ENCODE measurements at places on chromosomes 7 and 10.

GRCh38 chr10:329361-330099 lies 194.3 kb downstream of the ZMYND11 start:
- peak; percentile 31 for DNase-seq

GRCh38 chr10:63268149-63268797 lies 135.1 kb downstream of the NRBF2 start:
- no peak for DNase-seq

- no peak for DNase-seq
Measured at GRCh38 chr10:100803492-100803891, 58.1 kb downstream of the PAX2 start.

- no peak for DNase-seq
Measured at GRCh38 chr10:92972066-92972870, 88.3 kb upstream of the CYP26C1 start.

GRCh38 chr7:636396-636795 lies 90.1 kb upstream of the DNAAF5 start:
- no peak for DNase-seq

- no peak for DNase-seq
Measured at GRCh38 chr10:70355051-70356021, 27.1 kb downstream of the LRRC20 start.

- DNase-seq = no peak
Measured at GRCh38 chr7:489876-490275, 29.8 kb downstream of the PDGFA start.

DNA sequence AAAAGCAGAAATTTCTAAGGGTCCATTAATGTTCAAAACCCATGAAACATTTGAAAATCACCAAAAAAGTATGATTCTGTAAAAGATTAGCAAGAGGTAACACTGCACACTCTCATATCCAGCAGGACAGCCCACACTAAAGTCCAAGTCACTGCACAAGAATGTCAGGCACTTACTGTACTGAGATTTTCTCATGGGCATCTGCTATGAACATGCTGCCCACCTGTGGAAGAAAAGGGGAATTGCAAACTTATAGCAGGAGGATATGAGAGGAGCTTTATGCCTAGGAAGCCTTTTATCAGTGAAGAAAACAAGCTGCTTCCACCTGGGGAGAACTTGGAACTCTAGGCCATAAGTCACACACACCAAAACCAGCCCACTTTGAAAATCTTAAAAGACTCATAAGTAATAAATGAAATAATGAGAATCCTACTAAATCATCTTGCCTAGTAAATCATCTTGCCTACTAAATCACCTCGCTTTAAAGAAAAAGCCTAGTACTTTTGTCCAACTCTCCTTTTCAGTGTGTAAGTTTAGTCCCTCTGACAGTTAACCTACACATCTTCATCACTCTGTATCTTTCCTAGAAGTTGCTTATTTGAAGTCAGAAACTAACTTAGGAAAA lies 46.1 kb downstream of the ARMH3 start:
- peak; percentile 17 for DNase-seq

- DNase-seq = no peak
Measured at GRCh38 chr7:69878591-69878990, 280.3 kb downstream of the AUTS2 start.

DNA sequence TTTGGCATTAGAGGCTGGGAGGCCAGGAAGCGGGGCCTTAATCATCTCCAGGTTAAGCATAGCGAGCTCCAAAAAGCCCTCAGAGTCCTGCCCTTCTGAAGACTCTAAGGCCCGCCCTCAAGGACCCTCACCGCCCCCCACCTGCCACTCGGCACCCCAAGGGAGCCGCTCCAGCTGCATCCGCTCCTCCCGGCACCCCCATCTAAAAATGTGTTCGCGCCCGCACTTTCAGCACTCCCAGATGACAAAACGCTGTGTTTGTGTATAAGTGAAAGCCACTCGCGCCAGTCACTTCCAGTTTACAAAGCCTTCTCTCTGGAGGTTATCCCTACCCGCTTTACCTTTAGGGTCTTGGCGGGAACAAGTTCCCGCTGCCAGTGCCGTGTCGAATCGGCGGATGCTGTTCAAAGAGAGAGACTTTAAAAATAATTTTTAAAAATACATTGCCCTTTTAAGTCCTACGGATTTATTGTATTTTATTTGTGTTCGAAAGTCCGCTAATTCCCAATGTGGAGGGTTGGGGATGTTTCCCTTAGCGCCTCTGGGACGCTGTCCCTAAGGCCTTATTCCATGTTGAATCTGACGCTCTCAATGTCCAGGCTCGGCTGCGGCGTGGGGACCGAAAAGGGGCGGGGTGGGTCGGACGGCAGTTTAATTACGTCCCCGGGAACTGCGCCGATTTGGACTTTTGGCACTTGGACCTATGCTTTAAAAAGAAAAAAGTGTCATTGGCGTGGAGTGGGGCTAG lies at the start of the genes DCLRE1A and NHLRC2:
TSS of gene DCLRE1A (minus strand) at position 70 of the 748 bp plus-strand sequence. CDS start 900 bp downstream, outside the sequence.
TSS of gene NHLRC2 (plus strand) at position 649 of the 748 bp plus-strand sequence. CDS start 212 bp downstream, outside the sequence.
- DNase-seq = peak; percentile 75

GRCh38 chr10:79404231-79404609 lies 41.2 kb downstream of the ZCCHC24 start:
- DNase-seq = no peak

DNA sequence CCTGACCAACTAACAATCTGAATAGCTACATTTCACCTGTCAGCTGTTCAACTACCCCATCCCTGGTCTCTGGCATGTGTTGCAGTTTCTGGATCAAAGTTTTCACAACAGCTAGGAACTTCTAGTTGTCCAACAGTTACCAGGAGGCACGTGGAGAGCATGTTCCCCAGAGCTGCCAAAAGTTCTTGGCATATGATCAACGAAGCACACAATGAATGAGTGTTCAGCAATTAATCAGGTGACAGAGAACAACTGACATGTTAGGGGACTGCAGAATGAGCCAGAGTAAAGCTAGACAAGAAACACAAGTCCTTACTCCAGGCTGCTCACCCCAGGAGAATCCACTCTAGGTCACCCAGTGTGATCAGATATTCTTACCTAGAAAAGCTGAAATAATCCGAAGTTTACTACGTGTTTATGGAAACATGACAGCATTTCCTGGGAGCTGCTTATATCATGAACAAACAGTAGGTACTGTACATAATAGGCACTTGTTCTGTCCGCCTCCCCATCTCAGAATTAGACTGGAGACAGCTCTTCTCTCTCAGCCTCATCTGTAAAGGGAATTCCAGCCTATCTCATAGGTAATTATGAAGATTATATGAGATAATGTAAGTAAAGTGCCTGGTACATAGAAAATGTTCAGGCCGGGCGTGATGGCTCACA lies 50.6 kb downstream of the ZNF438 start:
- no peak for DNase-seq

- DNase-seq = peak; percentile 24
Measured at GRCh38 chr7:69656890-69657289, 58.6 kb downstream of the AUTS2 start.

DNA sequence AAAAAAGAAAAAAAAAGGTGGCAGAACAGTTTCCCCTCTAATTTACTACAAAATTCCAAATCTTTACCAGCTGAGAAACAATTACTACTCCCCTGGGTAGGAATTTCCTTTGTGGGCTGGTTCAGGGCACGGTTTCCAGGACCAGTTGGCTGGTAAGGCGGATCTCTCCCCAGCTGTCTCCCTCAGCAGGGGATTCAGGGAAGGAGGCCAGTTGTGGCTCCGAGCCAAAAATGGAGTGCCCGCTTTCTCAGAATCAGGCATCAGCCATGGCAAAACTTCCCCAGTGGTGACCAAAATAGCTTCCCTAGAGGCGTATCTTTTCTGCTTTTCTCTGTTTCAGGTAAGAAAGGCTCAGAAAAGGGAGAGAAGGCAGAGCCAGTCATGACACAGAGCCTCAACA lies 91.2 kb downstream of the ZNF22 start:
- DNase-seq = no peak

DNA sequence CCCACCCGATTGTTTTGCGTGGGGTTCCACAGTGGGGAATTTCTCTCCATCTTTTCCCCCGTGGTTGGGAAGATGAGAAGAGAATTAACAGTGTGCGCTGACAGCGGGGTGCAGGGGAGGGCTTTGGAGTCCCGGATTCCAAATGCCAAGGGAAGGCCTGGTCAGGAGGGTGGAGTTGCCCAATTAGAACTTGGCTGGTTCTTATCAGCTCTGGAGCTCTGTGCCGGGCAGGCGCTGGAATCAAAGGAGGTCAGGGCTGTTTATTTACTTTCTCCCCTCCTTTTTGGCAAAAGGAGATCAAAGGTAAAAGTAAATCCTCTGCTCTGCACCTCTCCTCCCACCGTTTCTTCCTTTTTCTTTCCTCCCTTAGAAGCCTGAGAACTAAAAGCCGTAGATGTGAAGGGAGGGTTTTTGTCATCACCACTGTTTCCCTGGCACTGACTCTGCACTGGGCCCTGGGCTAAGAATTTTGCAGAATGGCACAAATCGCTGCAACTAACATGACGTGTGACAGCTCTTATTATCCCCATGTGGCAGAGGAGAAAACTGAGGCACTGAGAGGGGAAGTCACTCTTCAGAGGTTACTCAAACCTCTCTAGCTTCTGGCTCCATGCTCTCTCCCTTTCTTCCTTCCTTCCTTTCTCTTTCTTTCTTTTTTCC lies 95.2 kb upstream of the ZNF716 start:
- DNase-seq = no peak

DNA sequence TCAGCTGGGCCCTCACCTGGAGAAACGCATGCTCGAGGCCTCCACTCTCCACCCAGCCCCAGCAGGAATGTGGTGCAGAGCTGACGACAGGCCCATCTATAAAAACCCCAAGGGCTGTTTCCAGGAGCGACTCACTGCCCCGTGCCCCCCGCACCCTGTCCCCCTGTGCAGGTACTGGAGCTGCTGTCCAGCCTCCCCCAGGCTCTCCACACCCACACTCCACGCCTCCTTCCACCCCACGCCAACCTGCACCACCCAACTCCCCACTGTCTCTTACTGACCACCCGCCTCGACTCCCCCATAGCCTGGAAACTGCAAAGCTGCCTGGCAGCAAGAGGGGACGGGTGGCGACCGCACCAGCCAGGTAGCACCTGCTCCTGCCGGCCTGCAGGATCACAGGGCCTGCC lies 43.3 kb downstream of the DIP2C start:
- no peak for DNase-seq

- DNase-seq = no peak
Measured at GRCh38 chr7:8536431-8536830, 103.0 kb downstream of the NXPH1 start.

DNA sequence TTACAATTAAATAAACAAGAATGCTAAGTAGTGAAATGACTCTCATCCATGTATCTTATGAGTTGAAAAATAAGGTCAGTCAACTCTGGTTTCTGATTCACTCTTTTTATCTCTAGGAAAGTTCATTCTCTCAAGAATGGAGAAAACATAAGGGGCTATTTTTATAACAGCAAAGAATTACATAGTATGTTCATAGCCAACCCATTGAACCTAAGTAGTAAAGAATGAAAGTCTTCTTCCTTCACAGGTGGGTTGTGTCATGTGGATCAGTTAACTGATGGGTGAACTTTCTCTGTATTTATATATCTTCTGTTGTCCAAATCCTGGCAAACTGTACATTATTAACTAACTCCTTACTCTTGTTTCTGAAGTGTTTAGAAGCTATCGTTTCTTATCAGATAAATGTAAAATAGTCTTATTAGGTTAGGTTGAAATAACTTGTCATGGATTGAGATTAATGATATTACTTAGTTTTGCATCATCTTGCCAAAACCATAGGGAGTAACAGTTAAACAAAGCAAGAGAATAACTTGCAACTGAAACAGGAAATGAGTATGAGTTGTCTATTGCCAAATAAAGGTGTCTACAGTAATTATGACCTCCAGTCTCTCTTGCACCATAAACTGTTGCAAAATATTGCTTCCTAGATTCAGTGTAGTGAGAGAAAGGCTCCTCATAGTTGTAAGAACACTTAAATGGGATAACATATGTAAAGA lies 86.8 kb downstream of the ANKRD7 start:
- DNase-seq = peak; percentile 15

DNA sequence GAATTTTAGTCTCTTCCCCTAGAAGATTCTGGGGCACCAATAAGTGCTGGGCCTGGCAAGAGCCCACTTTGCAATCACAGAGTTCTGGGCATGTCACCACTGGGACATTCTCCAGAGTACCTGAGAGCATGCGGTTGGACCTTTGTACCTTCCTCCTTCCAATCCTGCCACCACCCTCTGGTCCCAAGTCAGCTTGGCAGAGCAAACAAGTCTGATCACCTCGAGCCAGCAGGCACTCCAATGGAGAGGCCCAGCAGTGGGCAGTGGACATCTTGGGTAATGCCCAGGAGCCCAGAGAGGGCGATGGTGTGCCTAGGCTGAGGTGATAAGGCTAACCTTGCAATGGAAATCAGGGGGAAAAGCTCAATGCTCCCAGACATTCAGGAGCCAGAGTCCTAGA lies 43.4 kb downstream of the SH3PXD2A start:
- DNase-seq = no peak
